ENCODE measurements at places on chromosomes 5 and 9.

DNA sequence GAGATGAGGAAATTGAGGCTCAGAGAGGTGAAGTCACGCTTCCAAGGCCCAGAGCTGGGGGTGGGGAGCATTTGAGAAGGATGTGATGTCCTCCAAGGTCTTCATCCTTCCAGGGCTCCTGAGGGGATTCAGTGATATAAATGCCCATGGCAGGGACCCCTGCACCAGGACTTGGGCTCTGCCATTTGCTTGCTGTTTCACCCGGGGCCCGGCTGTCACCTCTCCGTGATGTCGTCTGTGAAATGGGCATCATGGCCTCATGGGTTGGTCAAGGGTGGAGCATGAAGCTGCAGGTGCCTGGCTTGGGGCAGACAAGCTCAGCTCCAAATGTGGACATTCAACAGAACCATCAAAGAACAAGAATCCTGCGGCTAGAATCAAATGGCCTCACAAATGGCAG is 253.1 kb downstream of the PBX3 start:
- no peak for DNase-seq

- DNase-seq: no peak
Measured at GRCh38 chr5:135392256-135392655, 6.8 kb downstream of the MACROH2A1 start.

GRCh38 chr5:149268928-149269557 is 2.6 kb upstream of the AFAP1L1 start:
- DNase-seq: no peak

DNA sequence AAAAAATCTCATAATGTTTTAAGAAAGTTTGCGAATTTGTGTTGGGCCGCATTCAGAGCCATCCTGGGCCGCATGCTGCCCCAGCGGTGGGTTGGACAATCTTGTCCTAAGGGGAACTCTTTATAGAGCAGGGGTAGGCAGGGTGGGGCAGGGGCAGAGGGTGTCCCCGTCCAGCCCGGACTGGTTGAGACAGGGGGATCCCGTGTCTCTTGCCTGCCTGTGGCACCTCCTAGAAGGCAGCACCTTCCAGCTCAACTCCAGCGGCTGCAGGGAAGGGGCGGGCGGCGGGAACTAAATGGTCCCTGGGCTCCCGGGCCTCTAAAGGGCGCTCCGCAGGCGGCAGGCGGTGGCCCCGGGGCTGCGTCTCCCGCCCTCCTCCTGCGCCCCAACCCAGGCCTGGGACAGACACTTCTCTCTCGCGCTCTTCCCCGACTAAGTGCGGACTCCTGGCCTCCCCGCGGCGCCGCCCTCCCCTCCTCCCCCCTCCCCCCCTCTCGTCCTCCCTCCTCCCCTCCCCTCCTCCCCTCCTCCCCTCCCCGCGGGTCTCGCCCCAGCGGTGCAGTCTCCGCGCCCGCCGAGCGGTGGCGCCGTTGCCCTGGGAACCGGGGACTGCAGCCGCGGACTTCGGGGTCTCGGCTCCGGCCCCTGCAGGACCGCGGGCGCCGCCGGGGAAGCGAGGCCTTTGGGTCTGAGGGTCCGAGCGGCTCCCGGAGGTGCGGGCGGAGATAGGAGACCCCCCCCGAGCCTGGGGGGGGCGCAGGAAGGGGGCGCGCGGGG is 132.6 kb downstream of the MRPL36 start:
- DNase-seq: peak; percentile 25

DNA sequence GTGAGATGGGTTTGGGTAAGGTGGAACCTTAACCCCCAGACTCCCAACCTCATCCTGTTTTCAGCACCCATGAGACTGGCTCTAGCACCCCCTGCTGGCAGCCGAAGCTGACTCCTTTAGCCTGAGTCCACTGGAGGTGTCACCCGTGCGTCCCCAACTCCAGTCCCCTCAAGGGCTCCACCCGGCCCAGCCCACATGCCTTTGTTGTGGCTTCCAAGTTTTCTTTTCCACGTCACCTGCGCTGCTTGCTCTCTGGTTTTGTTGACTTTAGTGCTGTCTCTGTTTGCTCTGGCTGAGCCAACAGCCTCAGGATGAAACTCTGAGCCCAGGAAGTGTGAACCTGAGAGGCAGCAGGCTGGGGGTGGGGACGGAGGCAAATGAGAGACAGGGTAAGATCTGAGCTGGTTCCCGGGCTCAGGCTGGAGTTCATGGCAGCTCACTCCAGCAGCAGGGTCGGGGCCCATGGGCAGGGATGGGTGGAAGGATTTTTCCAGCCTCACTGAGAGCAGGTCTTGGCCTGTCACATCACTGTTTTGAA is 13.2 kb upstream of the AQP7 start:
- DNase-seq: no peak

GRCh38 chr5:124663101-124663506 is 83.3 kb downstream of the ZNF608 start:
- no peak for DNase-seq

DNA sequence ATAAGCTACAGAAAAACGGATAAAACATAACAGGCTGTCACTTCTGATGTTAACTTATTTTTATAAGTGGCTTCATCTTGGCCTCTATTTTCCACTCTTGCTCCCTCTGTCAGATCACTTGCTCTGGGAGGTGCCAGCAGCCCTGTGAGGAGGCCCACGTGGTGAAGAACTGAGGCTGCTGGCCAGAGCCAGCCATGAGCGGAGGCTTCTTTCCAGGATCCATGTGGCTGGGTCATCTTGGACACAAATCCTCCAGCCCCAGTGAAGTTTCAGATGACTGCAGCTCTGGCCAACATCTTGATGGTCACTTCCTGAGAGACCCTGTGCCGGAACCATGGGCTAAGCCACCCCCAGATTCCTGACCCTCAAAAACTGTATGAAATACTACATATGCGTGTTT is 7.5 kb upstream of the CMBL start:
- no peak for DNase-seq

DNA sequence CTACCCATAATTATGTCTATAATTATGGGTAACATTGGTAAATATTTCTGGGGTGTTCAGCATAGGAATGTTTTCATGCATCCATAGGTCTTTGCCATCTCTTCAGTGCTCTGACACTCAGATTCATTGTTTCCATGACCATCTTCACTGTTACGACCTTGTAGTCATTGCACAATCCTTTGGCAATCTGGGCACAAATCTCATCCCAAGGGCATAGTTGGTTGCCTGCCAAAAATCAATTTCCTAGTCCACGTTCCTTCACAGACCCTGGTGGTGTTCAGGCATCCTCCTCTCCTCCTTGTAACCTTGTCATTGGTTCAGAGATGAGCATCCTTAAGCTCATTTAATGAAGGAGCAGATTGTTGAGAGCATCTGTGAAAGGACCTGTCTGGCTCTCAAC is 1400.7 kb downstream of the CDH12 start:
- DNase-seq: no peak

DNA sequence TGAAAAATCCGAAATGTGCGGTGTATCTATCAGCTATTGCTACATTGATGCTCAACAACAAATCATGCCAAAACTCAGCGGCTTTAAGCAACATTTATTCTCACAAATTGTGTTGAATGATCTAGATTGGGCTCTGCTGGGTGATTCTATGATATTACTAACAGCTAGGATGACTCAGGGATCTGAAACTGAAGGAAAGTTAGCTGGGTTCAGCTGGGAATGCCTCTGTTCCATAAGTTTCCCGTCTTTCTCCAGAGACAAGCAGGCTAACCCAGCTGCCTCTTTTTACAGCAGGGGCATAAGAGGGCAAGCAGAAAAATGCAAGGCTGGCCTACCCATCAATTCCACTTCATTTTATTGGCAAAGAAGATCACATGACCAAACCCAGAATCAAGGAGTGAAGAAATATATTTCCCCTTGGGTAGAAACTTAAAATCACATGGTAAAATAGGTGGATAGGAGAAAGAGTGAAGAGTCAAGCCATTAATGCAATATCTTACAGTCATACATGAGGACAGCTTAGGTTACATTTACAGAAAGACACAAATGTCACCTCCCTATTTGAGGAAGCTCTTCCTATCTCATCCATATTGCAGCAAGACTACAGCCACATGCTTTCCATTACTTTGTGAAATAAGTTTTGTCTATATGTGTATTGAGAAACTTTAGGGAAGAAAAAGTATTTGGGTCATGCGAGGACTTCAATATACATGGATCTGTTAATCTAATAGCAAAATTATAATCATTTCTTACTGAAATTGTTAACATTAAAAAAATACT is 30.8 kb downstream of the IL7R start:
- no peak for DNase-seq

DNA sequence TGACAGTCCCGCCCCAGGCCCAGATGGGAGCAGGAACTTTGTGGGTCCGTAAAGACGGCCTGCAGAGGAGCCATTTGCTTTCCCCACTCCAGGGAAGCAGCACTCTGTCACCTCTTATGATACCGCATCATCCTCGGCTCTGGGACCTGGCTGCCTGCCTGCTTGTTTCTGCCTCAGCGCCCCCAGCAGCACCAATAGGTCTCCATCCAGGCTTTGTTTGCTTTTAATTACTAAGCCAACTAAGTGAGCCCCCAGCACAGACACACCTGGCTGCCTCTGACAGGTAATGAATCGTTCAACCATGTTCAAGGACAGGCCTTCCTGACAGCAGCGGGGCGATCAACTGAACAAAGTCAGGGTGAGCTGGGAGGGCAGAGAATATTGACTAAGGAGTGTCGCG is 141.4 kb downstream of the C5orf15 start:
- DNase-seq: no peak

- DNase-seq: no peak
Measured at GRCh38 chr5:35229076-35230037, 930 bp downstream of the PRLR start.

DNA sequence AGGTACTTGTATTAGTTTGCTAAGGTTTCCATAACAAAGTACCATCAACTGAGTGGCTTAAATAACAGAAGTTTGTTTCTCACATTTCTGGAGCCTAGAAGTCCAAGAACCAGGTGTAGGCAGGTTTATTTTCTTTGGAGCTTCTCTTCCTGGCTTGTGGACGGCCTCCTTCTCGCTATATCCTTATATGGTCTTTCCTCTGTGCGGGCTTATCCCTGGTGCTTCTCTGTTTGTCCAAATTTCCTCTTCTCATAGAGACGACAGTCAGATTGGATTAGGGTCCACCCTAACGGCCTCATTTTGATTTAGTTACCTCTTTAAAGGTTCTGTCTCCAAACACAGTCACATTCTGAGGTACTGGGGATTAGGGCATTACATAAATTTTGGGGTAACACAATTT is 88.3 kb downstream of the RMI1 start:
- no peak for DNase-seq

DNA sequence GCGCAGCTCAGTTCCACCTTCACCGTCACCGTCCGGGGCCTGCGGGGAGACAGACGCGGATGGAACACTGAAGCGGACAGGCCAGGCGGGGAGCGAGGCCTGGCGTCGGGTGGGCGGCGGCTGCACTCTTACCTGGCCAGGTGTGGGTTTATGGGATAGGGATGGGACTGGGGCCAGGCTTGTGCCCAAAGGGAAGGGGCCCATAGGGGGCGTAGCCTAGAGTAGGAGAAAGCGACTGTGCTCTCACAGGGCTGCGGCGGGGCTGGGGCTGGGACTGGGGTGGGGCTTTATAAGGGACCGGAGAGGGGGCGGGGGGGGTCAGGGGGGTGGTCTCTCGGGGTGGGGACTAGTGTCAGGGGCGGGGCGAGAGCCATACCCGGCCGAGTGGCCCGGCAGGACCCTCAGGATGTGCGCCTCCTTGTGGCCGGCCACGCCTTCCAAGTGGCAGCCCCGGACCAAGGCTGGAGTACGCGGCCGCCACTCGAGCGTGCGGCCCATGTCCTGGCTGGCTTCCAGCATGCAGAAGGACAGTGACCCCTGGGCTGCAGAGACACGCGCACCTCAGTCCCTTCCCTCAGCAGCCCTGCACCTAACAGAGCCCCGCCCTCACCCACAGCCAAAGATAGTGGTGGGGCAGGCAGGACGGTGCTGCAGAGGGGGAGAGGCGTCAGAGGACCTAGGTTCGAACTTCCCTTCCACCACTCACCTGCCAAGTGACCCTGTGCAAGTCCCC is 22.8 kb downstream of the FPGS start:
- no peak for DNase-seq

DNA sequence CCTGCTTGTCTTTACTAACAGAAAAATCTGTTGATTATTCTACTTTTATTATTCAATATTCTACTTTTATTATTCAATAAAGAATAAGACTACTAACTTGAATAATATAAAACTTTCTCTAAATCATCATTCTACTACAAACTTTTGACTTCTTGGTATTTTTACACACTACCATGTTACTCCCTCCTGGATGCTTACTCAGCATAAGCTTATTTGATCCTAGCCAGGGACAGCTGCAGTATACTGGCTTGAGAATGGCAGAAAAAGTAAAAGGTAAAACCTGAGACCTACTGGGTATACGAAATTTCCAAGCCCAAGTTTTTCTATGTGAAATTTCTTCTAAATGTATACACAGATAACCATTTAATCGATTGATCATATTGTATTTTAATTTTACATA is 26.1 kb downstream of the PGGT1B start:
- no peak for DNase-seq

DNA sequence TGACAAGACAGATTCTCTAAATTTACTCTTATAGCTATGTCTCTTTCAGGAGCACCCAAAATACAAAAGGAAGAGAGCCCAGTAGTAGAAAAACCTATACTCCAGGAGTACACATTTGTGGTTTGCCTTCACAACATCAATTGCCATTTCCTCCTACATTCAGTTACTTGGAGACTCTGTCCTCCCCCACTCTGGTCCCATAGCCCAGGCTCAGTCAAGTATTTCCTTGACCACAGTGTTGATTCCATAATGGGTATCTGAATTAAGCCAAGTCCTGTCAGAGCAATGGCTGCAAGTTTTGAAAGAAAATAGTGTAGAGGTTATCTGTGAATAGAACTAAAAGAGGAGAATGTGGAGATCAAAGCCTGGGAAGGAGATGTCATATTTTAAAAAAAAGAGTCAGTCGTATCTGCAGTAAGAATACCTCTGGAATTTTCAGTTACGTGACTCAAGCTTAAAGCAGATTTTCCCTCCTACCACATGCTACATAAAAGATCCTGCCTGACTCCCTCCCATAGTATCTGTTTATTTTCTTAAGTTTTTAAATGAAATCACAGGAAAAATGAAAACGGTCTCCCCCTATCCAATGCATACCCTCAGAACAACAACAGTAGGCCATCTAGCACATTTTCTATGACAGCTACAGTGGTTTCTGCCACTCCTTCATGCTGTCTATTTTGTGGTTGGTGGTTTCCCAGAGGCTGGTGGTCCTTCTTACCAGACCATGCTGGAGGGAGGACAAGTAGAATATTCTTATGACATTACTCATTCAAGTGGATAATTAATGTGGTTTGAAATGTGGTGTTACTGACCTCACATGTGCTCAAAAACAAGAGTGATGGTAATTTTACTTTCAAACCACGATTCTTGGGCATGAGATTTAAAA is 249.7 kb upstream of the TMEM161B start:
- DNase-seq: no peak

GRCh38 chr5:157548513-157549282 is 26.9 kb downstream of the ADAM19 start:
- no peak for DNase-seq

GRCh38 chr5:112350626-112351025 is 68.5 kb downstream of the EPB41L4A start:
- DNase-seq: no peak

GRCh38 chr5:154254896-154255295 is 64.4 kb downstream of the GALNT10 start:
- DNase-seq: no peak

All from renal cortex interstitium (tissue), 15 donors.